ENCODE measurements at places on chromosomes 7 and 10.
A peak's percentile ranks its signal among the peaks of the same experiment; 100 is the strongest.

DNA sequence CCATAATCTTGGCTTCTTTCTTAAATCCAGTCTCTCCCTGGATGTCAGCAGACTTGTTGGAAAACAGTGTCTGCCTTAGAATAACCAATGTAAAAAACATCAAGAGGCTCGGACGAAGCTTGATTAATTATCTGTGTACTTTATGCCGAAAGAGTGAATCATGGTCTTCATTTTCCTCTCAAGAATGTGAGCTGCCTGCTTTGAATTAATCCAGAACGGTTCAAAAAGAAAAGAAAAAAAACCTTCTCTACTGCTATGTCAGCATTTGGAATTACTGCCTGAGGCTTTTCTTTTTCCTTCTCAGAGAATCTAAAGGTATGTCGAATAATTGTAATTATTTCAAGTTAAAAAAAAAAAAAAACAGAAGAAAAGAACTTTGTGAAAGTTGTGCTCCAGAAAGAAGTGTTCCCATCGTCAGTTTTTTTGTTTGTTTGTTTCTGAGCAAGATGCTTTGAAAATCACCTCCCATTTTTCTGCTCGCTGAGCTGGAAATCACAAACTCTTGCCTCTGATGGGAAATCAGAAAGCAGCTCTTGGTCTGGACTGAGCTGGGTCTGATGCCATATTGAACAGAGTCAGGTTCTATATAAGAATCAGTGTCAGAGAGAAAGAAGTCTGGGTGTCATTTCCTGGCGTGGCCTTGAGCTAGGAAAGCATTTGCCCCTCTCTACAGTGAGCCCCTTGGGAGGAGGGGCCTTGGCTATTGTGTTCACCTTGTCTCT lies 20.2 kb downstream of the PLPP4 start:
- no peak for DNase-seq

DNA sequence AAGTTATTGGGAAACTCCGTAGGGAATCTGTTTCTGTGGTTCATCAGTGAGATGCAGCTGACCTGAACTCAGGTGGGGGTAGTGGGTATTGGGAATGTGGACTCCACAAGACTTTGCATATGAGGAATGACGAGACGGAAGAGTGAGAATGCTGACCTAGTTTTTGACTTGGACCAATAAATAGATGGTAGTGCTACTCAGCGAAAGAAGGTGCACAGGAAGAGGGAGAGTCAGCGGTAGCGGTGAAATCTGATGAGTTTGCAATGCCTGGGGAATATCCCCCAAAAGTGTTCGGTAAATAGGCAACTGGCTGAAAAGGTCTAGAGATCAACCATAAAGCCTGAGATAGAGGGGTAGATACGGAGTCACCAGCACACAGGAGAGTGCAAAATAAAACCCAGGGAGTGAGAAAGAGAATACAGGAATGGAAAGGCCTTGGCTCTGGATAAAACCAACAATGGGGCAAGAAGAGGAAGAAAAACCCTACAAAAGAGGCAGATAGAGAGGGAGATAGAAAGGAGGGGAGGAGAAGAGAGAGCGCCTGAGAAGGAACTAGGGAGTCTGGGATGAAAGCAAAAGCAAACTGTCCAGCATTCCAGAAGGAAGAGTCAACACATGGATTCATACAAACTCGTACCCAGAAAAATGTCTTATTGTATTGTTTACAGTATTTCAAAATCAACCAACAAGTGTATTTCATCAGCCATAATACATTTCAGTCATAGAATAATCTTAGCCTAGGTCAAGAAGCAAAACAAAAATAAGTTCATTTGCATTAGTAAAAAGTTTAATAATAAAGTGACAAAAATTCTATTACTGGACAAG lies 5.4 kb downstream of the ARHGAP21 start:
- no peak for DNase-seq

DNA sequence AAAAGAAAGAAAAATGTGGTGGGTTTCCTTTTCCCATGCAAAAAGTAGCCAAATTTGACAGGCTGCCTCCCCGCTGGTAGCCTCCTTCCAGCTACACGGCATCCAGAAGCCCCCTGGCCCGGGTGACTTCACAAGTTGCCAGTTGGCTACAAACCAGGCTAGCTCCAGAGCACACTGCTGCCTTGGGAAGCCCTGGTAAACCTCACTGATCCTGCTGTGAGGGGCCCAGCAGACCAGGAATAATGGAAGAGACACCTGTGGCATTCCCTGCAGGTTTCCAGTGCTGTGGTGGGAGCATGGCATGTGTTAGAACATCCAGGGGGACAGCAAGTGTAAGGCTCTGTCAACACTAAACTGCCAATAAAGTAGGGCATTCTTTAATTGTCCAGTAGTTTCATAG lies 55.7 kb upstream of the TM9SF3 start:
- no peak for DNase-seq

DNA sequence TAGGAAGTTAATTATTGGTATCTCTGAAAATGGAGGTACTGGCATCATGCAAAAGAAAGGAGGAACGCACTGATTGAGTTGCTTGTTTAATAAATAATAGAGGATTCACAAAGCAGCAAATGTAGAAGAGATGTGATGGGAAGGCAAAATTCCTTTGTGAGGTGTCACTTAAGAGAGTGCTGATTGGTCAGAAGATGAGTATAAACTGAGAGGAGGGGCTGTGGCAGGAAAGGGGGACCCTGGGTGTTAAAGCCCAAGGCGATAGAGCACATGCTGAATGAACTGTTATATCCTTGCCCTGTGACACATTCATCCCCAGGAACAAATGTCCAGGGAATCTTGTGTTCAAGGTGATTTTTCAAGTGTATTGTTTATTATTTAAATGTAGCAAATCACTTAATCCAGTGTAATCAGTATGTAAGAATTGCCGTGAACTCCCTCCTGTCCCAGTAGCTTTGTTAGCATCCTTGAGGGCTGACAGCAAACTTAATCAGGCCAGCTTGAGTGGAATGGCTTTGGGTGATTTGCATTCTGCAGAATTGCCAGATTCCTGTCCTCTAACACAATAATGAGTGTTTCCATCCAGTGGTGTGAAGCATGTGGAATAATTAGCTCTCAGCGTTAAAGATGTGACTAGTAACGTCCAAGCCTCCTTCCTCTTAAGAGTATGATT lies 111.9 kb downstream of the CHN2 start:
- no peak for DNase-seq

DNA sequence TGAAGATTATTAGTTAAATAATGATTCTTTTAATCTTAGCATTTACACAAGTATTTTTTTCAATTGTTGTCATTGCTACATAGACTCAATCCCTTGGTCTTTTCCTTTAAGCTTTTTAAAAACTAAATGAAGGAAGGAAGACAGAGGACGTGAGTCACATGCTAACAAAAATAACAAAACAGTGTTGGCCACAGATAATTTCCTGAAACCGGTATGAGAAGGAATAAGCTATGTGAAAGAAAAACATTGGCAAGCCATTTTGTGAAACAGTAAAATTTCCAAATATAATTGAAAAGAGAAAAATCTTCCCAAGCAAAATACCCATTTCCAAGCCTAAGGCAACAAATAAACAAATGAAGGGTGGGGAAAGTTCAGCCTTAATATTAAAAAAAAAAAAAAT lies 223.0 kb downstream of the AHR start:
- DNase-seq = no peak

DNA sequence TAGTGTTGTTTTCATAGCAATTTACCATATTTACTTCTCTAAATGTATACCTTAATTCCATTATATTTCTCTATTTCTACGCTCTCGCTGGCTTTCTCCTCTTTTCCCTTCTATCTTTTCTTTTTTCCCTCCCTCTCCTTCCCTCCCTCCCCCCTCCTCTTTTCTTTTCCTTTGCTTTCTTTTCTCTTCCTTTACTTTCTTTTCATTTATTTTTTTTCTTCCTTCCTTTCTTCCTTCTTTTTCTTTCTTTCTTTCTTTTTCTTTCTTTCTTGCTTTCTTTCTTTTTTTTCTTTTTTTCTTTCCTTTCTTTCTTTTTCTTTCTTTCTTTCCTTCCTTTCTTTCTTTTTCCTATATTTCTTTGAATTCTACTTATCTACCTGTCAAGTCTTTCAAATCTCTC lies 533.0 kb upstream of the POT1 start:
- no peak for DNase-seq

DNA sequence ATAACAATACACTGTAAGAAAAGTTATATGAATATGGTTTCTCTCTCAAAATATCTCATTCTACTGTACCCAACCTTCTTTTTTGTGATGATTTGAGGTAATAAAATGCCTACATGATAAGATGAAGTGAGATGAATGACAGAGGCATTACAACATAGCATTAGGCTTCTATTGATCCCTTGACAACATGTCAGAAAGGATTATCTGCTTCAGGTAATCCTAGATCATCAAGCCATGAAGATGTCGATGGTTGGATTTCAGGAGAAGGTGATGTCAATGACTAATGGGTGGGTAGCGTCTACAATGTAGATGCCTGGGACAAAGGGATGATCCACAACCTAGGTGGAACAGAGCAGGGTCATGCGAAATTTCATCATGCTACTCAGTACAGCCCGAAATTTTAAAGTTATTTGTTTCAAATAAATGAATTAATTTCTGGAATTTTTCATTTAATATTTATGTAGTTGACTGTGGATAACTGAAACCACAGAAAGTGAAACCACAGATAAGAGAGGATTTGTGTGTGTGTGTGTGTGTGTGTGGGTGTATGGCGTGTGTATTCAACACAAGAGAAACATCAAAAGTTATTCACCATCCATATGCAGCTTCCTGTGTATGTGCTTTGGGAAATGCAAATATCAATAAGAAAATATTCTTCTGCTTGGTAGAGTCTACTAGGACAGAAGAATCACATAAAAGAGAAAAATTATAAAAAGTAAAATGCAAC lies 77.0 kb downstream of the MAGI2 start:
- no peak for DNase-seq

- DNase-seq = peak; percentile 46
These were observed 28.3 kb downstream of the WDR86 start for GRCh38 chr7:151381348-151382078.

DNA sequence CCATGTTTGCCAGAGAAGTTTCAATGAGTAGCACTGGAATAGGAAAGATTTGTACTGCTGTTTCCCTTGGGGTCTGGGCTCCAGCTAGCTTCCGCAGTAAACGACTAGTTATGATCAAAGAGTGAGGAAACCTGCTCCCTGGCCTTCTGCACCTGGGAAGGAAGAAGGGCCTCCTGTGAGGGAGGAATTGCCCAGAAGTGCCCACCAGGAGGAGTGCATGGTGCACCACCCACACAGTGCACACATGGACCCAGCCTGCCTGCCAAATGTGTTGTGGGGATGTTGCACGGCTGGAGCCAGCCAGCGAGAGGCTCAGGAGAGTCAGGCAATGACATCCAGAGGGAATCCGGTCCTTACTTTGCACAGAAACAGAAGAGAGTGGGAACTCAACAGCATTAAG lies 27.0 kb upstream of the FAM107B start:
- DNase-seq = no peak

DNA sequence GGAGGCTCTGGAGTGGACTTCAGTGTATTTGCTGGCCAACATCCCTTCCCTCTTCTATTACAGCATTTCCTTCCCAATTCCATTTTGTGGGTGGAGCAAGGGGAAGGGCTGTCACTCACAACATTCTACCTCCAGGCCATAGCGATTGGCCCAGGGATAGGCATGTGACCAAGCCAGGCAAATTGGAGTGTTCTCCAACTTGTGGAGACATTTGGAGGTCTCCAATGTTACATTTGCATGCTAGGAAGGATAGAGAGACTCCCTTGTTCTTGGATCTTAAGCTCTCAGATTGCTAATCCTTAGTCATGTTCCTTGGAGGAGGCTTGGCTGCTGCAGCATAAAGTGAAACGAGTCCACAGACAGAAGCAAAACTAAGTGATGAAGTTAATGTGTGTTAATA lies 95.6 kb upstream of the KIF5B start:
- DNase-seq = no peak

GRCh38 chr10:102642736-102643335 lies 1.4 kb upstream of the TRIM8 start:
- DNase-seq = no peak

DNA sequence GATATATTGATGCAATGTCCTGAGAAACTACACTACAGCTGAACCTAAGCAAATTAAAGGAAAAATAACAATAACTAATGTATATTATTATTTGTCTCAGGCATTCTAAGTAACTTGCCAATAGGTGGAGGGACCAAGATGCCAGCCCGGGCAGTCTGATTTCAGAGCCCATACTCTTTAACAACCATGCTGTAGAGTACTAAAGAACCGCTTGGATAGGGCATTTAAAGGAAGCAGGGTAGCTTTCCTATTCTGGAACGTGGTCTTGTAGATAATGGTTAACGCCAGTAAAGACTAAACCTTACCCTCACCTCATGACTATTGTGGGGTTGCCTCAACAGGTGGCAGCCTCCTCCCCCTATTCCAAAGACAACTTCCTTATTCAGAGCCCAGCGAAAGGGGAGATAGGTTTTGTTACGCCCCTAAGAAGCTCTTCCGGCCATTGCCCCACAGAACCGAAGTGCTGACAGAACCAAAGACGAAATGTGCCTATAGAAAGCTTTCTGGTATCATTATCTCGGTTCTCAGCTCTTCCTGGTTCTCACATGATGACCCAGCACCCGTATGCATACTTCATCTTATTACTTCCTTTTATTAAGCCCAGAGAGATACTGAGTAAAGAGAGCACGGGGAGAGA lies 707 bp upstream of the C1GALT1 start:
- DNase-seq = no peak

DNA sequence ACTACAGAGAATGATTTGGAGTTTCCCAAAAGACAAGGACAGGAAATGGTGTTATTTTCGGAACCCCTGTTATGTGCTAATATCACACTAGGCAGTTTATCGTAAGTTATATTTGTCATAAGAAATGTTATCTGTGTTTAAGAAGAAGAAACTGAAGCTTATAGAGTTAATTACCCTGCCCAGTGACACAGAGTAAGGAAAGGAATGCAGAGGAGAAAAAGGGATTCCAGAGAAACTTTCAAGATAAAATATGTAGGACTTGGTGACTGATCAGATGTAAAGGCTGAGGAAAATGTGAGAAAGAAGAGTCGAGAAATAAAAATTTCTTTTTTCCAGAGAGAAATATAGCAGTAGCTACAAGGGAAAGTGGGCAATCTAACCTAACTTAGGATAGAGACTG lies 63.5 kb upstream of the ZNF746 start:
- no peak for DNase-seq

All from D721Med (cell line).